ENCODE measurements at places on chromosomes 4 and X. TPM values are rescaled to one million over a fixed set of nuclear protein-coding genes. Genes with fewer than 3 reads are reported as not detected.
A peak's percentile ranks its signal among the peaks of the same experiment; 100 is the strongest.

NOP14 gene
- total RNA-seq = 10.9 TPM

INTU gene
- total RNA-seq = 12.5 TPM

HSFX4 gene
- total RNA-seq = not detected

PRR32 gene
- total RNA-seq = not detected

TRIM60 gene
- not detected for total RNA-seq

GRCh38 chrX:108299704-108300103, 138.5 kb downstream of the COL4A6 start:
- DNase-seq = no peak

DNA sequence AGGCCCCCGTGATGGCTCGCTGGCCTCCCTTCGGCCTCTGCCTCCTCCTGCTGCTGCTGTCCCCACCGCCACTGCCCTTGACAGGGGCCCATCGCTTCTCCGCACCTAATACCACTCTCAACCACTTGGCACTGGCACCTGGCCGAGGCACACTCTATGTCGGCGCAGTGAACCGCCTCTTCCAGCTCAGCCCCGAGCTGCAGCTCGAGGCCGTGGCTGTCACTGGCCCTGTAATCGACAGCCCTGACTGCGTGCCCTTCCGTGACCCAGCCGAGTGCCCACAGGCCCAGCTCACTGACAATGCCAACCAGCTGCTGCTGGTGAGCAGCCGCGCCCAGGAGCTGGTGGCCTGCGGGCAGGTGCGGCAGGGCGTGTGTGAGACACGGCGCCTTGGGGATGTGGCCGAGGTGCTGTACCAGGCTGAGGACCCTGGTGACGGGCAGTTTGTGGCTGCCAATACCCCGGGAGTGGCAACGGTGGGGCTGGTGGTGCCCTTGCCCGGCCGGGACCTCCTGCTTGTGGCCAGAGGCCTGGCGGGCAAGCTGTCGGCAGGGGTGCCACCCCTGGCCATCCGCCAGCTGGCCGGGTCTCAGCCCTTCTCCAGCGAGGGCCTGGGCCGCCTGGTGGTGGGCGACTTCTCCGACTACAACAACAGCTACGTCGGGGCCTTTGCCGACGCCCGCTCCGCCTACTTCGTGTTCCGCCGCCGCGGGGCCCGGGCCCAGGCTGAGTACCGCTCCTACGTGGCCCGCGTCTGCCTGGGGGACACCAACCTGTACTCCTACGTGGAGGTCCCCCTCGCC, 3.0 kb downstream of the PLXNB3 start:
- DNase-seq = no peak

DNA sequence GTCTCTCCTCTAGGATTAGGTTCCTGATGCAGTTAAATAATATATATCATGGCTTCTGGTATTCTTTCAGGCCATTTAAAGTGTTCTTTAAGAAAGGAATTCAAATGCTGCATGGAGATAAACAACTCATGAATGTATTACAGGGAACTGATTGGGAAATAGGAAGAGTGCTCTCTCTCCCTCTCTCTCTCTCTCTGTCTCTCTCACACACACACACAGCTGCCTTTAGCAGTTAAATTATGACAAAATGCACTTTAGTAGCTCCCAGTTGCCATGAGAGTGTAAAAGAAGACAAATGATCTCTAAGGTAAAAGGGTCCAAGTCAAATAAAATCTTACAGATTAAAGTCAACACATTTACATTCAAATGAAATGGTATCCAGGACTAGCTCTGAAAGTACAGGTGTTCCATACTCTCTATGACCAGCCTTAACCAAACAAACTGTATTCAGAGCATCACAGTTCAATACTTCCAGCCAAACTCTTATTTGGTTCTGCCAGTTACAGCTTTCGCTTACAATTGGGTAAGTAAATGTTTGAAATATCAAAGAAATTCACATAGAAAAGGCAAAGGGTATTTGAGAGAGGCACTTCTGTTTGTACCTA, 94.7 kb upstream of the CXXC4 start:
- DNase-seq = no peak

- peak; percentile 6 for DNase-seq
Observed at GRCh38 chrX:149903889-149904748, 23.1 kb downstream of the MAGEA8 start.

GRCh38 chr4:40306976-40307375, 28.2 kb upstream of the CHRNA9 start:
- DNase-seq = no peak

DNA sequence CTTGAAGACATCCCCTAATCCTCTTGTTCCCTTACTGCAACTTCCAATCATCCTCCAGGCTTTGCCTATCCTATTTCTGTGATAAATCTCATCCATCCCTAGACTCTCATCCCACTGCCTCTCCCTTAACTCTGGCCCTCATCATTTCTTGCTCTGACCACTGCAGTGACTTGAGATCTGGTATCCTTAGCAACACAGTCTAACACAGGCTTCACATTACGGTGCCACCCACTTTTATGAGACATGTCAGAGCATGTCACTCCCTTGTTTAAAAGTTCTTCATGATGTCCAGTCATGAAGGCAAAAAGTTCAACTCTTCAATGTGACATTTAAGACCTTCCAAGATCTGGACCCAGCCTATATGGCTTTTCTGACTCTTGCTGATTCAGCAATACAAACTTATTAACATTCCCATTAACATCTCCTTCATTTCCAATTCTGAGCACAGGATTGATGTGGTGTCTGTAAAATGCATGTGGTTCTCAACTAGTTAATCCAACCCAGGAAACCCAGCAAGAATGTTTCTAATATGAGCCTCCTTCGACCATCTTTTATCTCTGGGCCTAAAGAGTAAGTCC, 64.0 kb downstream of the OR13H1 start:
- no peak for DNase-seq

DNA sequence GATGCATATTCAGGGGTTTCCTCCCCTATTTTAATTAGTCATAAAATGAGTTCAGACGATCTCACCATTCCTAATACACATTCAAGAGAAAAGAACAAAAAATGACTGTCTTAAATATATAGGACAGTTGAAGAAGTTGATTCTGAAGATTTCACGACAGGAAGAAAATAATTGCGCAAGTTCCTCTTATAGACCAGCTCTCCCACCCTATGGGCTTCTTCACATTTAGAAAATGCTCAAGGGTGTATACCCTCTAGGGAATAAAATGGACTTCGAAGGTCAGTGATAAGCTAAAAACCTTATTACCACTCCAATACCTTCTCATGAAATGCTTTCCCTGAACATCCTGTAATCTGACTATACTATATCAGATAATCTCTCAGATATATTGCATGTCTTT, 149.2 kb upstream of the TEX13C start:
- DNase-seq = no peak

- no peak for DNase-seq
Observed at GRCh38 chr4:69731847-69732246, 28.6 kb downstream of the SULT1B1 start.

GRCh38 chrX:20455001-20455400, 188.3 kb upstream of the RPS6KA3 start:
- DNase-seq = no peak

DNA sequence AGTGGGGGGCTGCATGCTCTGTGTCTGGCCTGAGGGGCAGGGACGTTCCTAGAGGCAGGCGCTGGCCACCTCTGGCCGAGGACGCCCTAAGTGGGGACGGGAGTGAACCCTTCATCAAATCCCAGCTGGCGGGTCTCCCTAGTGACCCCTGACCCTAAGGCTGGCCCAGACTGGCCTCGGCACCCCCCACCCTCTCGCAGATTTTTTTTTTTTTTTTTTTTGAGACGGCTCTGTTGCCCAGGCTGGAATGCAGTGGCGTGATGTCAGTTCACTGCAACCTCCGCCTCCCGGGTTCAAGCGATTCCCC, 988 bp upstream of the MXD4 start:
- DNase-seq = no peak

DNA sequence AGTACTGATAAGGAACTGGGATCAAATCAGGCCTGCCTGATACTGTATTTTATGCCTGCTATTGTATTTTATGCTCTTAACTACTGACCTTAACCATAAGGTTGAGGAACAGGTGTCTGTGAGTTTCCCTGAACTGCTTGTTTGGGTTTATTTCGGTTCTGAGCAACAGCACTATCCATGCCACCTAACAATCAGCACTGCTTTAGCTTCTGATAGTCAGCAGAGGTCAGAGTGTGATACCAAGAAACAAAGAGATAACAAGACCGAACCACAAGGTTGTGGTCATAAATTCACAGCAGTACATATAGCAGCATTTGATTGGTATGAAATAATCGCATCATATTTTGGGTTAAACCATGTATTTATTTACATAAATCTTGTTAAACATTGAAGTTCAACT, 362.2 kb downstream of the FGF13 start:
- no peak for DNase-seq

DNA sequence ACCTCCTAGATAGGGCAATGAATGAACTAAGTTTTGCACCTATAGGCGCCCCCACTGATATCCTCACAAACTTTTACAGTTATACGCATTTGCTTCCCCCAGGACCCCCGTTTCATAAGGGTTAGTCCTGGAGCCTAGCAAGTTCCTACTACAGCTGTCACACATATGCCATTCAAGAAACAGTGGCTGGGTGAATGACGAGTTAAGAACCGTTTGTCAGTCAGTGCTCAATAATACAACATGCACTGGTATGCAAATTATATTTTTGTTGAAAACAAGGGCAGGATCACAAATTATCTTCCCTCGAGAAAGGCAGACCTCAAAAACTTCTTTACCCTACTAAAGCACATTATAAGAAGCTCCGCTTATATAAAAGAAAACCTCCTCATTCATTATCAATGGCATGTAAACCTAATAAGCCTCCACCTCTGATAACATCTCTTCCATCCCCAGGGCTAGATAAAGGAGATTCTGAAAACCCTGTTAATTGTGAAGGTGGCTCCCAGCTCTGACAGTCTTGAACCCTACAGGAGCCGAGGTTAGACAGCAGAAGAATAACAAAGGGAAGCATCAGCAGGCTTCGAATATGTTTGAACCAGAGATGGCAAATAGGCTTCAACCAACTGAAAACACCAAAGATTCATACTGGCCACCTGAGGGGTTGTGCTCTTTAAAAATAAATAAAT, 40.3 kb downstream of the AFAP1 start:
- DNase-seq = no peak

DNA sequence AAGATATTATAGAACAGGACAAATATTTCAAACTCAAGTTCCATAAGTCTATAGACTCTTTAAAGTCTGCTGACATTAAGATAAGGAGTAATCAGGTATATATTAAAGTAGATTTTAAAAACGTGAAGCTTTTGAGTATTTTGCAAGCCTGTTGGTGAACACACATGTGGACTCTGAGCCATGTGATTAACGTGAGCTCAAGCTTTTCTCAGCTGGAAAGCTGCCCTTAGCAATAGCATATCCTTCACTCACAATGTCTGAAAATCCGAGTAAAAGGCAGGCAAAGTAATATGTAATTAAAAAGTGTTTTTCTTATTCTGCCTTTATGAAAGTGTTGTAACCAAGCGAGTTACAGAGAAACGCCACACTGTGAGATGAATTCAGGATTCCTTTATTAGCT, 140.5 kb upstream of the AADAT start:
- no peak for DNase-seq

- DNase-seq = no peak
Observed at GRCh38 chrX:40022421-40022820, 75.3 kb downstream of the BCOR start.

DNA sequence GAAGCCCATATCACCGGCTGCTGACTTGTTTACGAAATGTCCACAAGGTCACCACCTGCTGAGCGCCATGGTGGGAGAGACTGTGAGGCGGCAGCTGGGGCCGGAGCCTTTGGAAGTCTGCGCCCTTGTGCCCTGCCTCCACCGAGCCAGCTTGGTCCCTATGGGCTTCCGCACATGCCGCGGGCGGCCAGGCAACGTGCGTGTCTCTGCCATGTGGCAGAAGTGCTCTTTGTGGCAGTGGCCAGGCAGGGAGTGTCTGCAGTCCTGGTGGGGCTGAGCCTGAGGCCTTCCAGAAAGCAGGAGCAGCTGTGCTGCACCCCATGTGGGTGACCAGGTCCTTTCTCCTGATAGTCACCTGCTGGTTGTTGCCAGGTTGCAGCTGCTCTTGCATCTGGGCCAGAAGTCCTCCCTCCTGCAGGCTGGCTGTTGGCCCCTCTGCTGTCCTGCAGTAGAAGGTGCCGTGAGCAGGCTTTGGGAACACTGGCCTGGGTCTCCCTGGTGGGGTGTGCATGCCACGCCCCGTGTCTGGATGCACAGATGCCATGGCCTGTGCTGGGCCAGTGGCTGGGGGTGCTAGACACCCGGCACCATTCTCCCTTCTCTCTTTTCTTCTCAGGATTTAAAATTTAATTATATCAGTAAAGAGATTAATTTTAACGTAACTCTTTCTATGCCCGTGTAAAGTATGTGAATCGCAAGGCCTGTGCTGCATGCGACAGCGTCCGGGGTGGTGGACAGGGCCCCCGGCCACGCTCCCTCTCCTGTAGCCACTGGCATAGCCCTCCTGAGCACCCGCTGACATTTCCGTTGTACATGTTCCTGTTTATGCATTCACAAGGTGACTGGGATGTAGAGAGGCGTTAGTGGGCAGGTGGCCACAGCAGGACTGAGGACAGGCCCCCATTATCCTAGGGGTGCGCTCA, 8.7 kb upstream of the MSANTD1 start:
- no peak for DNase-seq

GRCh38 chr4:67332627-67333026, 212.7 kb downstream of the CENPC start:
- DNase-seq = no peak

GRCh38 chr4:3479358-3480101, 16.4 kb downstream of the DOK7 start:
- DNase-seq = no peak

DNA sequence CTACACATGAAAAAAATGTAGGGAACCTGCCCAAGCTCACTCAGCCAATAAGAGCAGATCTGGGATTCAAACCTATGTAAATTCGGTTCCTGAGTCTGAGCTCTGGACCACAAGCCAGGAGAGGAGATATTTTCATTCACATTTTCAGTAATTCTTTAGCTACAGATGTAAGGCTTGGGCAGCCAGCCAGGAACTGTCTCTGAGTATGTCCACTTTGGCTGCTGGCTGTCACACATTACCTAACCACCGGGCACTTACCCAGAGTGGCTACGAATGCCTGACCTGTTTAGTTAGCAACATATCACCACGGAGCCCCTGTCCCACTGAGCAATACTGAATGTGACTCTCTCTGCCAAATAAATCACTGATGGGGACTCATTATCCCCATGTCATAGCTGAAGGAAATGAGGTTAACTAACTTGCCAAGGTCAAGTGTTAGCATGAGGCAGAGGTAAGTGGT, 15.3 kb downstream of the USP46 start:
- DNase-seq = peak; percentile 78

DNA sequence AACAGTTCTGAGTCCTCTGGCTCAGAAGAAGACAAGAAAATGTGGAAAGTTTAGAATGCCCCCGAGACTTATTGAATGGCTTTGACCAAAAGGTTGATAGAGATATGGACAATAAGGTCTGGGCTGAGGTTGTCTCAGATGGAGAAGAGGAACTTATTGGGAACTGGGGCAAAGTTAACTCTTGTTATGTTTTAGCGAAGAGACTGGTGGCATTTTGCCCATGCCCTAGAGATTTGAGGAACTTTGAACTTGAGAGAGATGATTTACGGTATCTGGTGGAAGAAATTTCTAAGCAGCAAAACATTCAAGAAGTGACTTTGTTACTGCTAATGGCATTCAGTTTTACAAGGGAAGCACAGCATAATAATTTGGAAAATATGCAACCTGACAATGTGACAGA, 1549.3 kb upstream of the ADGRL3 start:
- DNase-seq = no peak

Data from IMR-90 (cell line).